Astrocyte of the cerebellum (primary cell): ENCODE measurements at places on chromosomes 1 and 21.

- DNase-seq: no peak
Observed at GRCh38 chr1:26574018-26574417, 44.5 kb downstream of the RPS6KA1 start.

DNA sequence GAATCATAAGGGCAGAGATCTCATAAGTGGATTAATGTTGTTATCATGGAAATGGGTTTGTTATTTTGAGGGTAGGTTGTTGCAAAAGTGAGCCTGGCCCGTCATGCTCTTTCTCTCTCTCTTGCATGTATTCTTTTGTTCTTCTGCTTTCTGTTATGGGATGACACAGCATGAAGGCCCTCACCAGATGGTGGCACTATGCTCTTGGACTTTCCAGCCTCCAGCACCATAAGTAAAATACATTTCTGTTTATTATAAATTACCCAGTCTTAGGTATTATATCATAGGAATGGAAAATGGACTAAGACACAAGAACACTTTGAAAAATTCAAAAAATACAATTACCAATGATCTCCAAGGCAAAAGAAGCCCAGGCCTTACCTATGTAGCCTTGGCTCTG, 676.1 kb downstream of the PTPRU start:
- DNase-seq: peak; percentile 6

- DNase-seq: no peak
Observed at GRCh38 chr1:238487931-238488330, 597.2 kb upstream of the ZP4 start.

DNA sequence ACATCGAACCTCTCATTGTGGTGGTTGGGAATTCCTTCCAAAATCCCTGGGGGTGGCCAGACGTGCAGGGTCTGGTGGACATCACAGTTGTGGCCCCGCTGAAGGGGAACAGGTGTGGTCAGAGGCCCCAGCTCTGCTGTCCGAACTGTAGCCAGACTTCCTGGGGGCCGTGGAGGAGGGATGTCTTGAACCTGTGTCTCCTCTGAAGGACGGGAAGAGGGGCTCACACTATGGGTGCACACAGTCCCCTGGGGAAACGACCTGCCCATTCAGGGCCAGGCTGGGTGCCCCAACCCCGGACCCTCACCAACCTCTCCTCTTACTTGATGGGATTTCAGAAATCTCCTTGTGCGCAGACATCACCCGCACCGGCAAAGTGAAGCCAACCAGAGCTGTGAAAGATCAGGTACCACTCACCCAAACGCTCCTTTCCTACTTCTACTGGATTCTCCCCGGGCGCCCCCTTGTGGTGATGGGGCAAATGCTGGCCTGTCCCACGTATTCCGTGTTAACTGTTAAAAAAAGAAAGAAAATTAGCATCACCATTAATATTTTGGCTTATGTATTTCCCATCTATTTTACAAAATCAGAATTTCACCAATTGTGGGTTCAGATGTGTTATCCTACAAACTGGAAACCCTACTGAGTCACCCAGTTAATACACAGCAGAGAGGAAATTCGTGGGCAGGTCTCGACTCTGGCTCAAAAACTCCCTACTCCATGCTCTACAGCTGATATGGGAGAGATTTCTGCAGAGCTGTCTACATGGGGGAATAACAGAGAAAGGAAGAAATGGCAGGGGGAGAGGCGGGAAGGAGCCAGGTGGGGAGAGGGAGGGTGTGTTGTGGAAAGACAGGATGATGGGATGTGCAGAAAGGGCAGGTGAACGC, 28.1 kb downstream of the PADI4 start:
- DNase-seq: peak; percentile 43

DNA sequence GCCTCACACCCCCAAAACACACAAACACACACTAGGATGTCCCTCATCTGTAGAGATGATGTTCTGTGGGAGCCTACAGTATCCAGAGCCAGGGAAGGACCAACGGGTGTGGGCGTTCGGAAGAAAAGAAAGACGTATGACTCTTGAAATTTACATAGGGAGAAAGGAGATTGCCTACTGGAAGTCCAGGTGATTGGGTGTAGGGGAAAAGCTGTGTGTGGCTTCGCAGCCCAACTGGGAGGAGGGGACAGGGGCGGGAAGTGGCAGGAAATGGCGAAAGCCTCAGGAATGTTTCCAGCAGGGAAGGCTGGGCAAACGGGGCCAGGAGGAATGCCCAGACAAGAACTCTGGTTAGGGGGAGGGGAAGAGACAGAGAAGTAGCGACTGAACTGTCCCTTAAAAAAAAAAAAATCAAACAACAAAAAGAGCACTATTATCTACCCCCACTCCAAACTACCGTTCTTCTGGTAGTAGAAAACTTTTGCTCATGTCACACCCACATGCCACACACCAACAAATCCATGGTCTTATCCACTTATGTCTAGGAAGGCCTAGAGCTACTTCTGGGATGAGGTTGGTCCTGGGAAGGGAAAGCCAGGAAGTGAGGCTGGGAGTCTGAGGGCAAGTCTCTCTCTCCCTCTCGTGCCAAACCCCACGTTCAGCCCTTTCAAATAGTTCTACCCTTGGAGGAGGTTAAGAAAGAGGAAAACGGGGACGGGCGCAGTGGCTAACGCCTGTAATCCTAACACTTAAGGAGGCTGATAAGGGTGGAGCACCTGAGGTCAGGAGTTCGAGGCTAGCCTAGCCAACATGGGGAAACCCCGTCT, 1.8 kb upstream of the CKS1B start:
- DNase-seq: peak; percentile 85

GRCh38 chr1:100629391-100629790, 90.2 kb upstream of the VCAM1 start:
- no peak for DNase-seq

DNA sequence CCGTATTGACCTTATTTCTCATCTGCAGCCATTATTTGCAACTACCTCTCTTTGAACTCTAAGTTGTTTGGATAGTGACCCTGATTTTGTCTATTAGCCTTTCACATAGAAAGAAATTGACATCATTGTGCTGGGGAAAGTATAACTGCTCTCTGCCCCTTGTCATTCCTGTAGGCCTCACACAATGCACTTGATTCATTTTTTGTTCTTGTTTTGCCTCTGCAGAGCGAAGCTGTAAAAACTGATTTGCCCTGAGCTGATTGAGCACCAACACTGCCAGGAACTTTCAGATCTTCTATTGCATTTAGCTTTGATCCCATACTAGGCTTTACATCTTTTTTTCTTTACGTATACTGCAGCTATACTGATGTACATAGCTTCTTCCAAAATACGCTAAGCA, 167.2 kb upstream of the PTBP2 start:
- no peak for DNase-seq

DNA sequence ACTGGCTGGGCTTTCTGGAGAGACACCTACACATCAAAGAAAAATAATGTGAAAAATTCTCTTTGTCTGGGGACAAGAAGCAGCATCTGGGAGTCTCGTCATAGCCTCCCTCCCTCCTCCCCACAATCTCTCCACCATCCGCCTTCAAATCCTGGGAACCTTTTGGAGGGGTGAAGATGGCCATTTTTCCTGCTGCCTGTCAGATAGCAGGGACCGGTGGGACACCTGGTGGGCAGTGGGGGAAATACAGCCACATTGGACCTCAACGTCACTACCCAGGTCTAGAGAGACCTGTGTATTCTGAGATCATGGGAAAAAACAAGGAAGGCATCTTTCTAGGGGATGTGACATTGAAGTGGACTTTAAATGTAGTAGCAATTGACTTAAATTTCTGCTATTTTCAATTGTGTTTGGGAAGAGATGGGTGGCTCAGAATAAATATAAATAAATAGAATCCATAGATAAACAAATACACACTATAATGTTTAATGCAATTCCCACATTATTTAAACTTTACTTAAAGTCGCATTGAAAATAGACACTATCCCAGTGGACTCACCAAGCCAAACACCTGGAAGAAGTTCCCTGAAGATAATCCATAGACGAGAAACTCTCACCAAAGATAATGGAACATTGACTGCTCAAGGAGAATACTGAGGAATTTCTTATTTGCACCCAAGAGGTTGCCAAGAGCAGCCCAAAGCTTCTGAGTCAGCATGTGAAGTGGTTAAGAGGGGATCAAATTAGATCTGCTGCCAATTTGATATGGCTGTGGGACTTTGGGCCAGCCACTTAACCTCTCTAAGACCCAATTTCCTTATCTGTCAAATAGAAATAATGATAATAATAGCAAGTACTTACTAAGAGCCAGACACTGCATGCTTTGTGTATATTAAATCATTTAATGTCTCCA, 147.6 kb upstream of the CAMK1G start:
- peak; percentile 63 for DNase-seq

- no peak for DNase-seq
Observed at GRCh38 chr1:182397653-182398393, 2.6 kb downstream of the TEDDM1 start.

GRCh38 chr1:3785456-3786157, 10.7 kb downstream of the LRRC47 start:
- no peak for DNase-seq

DNA sequence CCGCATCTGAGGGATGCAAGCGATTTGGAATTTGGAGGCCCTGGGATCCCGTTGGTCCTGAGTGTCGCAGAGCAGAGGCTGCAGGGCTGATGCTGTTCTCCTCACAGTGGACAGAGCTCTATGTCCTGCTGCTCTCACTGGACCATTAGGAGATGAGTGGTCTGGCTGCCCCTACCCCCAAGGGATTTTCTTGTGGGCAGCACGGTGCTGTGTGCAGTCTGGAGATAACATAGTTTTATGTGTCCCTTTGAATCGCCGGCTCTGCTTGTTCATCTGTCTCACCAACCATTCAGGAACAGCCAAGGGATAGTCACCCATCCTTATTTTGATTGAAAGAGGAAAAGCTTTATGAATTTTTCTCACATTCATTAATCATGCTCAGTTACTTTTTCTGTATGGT, 49.9 kb downstream of the CHRM3 start:
- no peak for DNase-seq

DNA sequence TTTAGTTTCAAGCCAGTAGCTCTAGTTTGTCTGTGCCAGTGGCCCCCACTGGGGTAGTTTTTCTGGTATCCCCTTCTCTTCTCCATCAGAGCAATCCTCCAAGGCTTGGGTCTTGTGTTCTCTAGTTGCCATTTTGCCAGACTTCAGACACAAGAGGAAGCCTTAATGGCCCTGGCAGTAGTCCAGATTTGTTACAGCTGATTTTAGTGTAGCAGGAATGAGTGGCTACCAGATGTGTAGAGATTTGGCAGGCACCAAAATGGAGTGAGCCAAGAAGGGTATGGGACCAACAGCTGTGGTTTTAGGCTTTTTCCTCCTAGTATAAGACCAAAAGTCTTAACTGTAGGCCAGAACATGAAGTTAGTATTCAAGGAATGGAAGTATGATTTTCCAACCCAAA, 56.8 kb downstream of the ACP6 start:
- no peak for DNase-seq

GRCh38 chr1:198590454-198590853, 48.4 kb upstream of the PTPRC start:
- DNase-seq: no peak
